ENCODE measurements at places on chromosomes 1 and 21.

DNA sequence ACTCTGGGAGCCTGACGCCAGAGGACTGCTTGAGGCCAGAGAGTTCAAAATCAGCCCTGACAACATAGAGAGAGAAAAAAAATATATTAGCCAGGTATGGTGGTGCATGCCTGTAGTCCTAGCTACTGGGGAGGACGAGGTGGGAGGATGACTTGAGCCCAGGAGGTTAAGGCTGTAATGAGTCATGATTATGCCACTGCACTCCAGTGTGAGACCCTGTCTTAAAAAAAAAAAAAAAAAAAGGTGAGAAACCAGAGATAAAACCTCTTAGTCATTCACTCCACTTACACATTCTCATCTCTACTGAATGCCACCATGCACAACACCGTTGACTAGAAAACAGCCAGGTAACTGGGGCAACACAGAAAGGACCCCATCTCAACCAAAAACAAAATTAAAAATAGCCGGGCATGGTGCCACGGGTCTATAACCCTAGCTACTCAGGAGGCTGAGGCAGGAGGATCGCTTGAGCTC lies 178.1 kb downstream of the SLC45A1 start:
- peak; percentile 49 for DNase-seq

- no peak for DNase-seq
Measured at GRCh38 chr1:183416850-183417771, 1.1 kb downstream of the NMNAT2 start.

DNA sequence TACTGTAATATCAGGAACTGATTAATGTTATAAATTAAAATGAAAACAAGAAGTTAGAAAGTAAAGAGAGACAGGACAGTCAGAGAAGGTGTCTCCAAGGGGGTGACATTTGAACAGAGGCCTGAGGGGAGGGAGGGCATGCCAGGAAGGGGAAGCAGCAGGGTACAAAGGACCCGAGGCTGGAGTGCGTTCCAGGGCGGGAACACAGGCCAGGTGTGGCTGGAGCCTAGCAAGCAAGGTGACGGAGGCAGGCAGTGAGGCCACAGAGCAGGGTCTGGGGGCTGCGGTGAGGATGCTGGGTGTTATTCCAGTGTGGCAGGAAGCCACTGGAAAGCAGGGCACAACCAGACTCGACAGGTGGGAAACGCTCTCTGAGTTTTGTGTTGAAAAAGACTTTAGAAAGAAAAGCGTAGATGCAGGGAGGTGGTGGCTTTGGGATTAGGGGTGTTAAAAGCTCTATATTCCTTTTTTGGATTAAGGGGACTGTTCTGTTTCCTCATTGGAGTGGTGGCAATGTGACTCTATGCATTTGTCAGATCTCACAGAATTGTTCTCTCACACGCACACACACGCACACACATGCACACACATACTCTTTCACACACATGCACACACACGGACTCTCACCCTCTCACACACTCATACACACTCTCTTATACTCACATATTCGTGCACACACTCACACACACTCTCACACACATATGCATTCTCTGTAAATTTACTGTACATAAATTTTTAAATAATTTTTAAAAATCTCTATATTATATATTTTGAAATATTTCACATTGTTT lies 124.5 kb downstream of the GLIS1 start:
- DNase-seq: no peak

- DNase-seq: no peak
Measured at GRCh38 chr1:62493656-62494055, 56.8 kb downstream of the USP1 start.

DNA sequence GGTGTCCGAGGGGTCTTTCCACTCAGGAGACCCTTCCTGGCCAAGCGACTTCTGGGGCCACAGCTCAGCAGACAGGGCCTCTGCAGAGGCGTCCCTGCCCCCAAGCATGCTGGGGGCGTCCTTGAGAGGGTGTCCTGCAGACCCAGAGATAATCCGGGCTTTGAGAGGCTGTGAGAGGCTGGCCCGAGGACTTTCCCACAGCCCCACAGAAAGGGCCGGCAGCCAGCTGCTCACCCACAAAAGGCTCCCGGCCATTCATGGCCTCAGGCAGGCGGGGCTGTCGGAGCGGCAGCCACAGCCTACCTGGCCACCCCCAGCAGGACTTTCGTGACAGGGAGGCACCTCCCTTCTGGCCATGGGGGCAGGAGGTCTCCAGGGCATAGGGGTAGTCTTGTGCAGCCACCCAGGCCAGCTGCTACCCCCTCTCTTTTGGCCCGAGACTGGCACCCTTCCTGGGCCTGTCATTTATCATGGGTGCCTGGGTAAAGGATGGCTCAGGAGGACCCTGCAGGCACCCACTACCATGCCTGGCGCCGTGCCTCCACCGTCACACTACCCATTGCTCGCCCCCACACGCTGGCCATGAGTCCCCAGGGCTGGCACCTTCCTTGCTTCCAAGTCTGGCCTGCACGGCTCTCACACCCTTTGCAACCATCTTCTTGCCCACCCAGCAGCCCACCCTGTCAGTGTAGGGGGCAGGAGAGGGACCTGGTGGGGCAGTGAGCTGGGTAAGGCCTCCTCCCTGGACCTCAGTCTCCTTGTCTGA lies 11.1 kb upstream of the TNFRSF14 start:
- DNase-seq: no peak

- peak; percentile 40 for DNase-seq
Measured at GRCh38 chr1:33346927-33347649, 26.2 kb upstream of the A3GALT2 start.

DNA sequence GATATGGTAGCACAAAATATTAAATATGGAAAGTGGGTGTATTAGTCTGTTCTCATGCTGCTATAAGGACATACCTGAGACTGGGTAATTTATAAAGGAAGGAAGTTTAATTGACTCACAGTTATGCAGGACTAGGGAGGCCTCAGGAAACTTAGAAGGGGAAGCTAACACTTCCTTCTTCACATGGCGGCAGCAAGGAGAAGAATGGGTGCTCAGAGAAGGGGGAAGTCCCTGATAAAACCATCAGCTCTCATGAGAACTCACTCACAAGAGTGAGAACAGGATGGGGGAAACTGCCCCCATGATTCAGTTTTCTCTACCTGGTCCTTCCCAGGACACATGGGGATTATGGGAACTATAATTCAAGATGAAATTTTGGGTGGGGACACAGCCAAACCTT lies 15.8 kb upstream of the BACE2 start:
- DNase-seq: no peak

- DNase-seq: no peak
Measured at GRCh38 chr21:38984568-38984967, 178.8 kb downstream of the ETS2 start.

DNA sequence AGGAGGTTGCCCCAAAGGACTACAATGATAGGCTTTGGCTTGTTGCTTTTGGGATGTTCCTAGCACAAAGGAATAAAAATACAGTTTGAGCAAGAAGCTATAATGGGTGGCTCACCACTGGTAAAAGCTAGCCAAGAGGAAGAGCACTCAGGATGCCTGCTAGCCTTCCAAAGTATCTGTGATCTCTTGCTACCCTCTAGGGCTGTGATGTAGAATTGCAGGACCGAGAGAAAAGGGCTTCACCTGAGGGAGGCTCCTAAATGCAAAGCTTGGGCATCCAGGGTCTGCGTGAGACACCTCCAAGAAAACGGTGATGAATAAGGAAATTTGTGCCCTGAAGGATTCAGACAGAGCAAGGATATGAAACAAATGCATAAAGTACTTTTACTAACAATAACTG lies 17.7 kb downstream of the IVL start:
- peak; percentile 24 for DNase-seq
